Coronary artery (tissue), 2 donors: ENCODE measurements at places on chromosomes 3 and 15.

GRCh38 chr15:92661069-92661468, 5.5 kb upstream of the FAM174B start:
- no peak for DNase-seq

DNA sequence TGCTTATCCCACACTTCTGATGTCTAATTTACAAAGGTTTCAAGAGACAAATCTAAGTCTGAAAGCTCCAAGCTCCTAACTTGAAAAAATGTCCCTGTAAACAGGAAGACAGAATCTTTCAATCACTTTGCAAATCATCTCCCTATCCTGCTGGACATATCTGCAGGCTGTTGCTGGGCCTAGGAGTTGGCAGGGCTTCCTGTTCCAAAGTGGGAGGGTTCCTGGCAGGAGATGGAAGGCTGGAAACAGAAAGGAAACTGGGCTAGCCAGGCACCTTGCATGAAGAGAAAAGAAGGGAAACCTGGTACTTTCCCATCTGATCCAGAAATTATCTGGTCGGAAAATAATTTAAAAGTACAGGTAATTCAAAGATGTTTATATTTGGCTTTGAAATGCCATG, 227.3 kb upstream of the IL12A start:
- no peak for DNase-seq

- DNase-seq, result no peak
These were observed 106.0 kb upstream of the ADPGK start for GRCh38 chr15:72889545-72889944.

- no peak for DNase-seq
These were observed 15.5 kb upstream of the SCAANT1 start for GRCh38 chr3:63927422-63928280.

GRCh38 chr3:26915208-26915607, 292.6 kb downstream of the LRRC3B start:
- DNase-seq, result no peak

DNA sequence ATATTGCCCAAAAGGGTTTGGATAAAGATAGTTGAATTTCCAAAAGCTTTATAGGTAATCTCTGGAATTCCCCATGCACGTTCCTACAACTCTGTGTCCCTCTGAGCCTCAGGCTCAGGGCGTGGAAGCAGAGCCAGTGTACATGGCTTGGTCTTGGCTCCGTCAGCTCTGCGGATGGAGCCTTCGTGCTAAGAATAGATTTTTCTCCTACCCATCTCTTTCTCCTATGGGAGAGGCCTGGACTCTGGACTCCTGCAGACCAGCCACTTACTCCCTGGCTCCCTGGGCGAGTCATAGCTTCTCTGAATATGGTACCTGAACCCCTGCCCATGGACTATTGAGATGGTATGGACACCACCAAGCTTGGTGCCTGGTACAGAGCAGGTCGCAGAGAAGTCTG, 99.9 kb downstream of the EEFSEC start:
- DNase-seq, result no peak

DNA sequence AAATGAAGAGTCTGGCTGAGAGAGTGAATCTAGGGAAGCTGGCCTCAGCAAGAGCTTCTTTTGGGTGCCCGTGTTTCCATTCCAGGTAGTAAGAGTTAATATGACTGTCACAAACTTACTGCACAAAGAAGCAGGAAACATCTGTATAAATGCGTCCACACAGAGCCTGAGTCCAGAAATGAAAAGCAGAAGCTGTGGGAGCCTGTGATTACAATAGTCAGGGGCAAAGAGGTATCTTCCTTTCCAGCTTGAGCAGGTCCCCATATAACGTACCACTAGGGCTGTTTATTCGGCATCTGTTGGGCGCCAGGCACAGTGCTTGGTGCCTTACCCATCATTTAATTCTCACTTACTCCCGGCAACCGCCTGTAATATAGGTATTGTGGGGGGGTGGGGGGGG, 40.5 kb upstream of the B3GNT5 start:
- no peak for DNase-seq

DNA sequence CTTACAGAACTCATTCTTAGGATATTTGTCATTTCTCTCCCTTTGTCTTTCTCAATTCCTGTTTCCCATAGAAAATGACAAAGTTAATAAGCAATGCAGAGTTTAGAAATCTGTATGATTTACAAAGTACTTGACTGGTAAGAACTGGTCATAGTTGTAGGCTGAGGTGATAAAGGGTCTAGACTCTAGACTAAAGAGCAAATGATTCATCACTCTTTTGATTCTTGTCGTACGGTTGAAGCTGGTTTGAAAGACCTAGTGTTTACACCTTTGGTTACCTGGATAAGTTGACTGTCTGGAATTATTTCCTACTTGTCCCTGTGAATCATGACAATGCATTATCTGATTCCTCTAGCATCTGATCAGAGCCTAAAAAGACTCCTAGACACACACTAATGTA, 58.9 kb upstream of the TP63 start:
- no peak for DNase-seq
